Stimulated activated CD8-positive, alpha-beta memory T cell treated with anti-CD3 and anti-CD28 coated beads, Interleukin-15, amount 100 ng/mL, for 48 hours (primary cell): ENCODE measurements at places on chromosomes 7 and 10.

DNA sequence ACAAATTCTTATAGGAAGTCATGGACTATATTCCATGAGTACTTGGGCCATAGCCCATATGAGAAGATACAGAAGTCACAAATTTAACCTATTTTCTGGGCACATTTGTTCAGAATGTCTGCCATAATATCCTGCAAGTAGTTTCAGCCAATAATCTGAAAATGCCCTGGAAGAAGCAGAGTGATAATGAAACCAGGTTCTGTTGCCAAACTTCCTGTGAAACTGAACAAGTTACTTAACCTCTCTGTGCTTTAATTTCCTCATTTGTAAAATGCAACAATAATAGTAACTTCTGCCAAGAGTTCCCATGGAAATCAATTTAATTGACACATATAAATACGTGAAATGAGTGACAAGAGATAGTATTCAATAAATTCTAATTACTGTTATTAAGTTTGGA, 88.8 kb downstream of the SEMA3C start:
- DNase-seq, result no peak

- no peak for DNase-seq
Measured at GRCh38 chr10:109588259-109588658, 335.1 kb downstream of the XPNPEP1 start.

DNA sequence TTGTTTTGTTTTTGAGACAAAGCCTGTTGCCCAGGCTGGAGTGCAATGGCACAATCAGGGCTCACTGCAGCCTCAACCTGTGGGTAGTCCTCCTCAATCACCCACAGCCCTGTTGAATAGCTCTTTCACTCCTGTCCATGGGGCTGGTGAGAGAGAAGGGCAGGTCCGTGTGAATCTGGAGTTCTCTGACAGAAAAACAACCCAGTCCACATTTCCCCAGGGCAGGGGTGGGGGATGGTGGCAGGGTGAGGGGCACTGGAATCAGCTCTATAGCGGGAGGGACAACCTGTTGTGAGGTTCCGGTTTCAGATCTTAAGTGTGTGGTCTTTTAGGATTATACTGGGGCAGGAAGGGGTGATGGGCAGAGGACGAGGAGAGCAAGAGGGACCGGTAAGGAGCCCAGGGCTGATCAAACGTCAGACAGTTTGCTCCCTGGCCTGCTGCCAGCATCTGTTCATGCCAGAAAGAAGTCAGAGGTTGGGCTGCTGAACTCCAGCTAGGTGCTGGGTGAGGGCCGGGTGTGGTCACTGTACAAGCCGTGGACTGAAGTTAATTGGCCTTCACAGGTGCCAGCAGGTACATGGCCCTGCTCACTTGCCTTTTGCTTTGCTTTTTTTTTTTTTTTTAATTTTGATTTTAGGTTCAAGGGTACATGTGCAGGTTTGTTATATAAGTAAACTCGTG, 33.2 kb upstream of the MKRN1 start:
- no peak for DNase-seq

DNA sequence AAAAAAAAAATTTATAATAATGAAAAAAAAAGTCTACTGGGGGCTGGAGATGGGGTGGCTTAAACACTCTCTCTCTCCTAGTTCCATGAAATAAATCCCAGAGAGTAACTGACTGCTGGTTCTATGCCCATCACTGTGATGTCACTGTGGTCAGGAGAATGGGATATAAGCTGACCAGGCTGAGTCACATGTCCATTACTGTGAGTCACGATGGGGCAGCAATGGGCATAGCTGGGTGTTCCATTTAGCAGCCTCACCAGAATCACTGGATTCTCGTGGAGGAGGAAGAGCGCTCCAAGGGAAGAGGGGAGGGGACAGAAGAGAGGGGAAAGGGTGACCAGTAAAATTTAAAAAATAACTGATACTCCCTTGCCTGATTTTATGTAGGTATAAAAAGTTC, 37.1 kb downstream of the MASTL start:
- no peak for DNase-seq

DNA sequence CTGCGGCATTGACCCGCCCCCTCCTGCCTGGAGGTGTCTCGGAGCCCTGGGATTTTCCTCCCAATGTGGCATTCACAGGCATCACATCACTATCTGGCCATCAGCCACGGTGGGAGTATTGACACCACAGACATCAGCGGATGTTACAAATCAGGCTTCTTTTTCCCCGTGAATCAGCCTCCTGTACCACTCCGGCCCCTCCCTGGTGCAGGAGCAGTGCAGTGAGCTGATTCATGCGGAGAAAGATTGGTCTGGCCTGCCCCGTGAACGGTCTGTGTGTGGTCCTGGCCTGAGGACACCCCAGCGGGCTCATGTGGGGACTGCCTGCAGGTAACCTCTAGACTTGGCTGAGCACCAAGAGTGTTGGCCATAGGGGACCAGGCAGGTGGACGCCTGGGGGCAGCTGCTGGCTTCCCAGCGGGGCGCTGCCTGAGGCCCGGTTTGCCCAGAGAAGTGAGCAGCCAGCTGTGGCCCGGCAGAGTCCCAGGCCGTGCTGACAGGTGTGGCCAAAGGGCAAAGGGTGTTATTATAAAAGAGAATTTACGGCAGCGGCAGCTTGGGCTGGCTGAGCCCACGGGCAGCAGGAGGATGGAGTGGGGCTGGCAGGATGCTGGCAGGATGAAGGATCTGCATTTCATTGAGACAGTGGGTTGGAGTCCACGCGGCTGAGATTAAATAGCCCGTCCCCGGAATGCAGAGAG, 32.1 kb upstream of the GNA12 start:
- DNase-seq, result no peak

- DNase-seq, result no peak
Measured at GRCh38 chr7:157627033-157627432, 290.2 kb downstream of the DNAJB6 start.

DNA sequence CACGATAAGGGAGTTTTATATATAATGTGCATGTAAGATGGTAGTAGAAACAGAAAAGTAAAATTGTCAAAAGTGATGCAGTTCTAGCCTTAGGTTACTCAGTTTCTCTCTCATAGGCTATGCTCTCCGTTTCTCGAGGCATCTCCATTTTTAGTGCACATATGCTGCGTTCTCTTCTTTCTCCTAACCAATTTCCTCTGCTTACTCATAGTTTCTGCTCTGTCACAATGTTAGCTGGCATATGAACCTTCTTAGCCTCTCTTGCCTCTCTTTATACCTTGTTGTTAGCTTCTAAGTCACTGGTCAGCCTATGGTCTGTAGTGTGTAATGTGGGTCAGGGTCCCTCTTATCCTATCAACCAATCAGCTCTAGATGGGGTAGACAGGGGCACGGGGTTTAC, 280.6 kb upstream of the ETV1 start:
- no peak for DNase-seq

- DNase-seq, result no peak
Measured at GRCh38 chr7:3455806-3456595, 154.9 kb downstream of the SDK1 start.

- DNase-seq, result no peak
Measured at GRCh38 chr7:76327610-76328009, 25.1 kb downstream of the HSPB1 start.

DNA sequence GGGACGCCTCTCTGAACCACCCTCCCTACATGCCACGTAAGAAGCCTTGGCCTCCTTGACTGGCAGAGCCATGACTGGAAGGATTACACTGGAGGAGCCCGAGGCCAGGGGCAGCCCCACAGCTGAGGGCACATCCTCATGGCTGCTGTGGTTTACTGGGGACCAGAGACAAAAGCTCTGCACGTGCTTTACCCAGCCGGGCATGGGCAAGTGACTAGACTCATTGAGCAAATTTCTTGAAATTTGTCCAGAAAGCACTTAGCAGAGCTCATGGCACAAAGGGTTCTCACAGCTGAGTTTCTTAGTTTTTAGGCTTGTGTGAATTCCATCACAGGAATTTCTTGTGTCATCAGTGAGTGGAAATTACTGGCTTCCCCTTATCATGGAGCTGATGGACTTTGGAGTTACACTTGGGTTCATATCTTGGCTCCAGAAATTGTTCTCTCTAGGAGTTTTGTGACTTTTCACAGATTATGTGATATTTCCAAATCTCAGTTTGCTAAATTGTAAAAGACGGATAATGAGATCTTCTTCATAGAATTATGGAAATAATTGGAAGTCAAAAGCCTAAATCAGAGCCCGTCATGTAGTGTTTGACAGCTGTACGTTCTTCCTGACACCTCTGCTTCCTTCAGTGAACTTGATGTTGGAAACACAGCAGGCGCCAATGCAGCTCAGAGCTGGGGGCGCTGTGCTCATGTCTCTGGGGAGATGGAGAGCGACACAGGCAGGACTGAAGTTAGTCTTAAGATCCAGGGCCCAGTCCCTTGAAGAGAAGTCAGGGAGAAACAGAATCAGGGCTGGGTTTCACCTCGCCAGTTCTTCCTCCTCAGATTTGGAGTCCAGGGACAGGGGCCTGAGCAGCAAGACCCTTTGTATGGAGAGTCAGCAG, 47.7 kb upstream of the MGAM2 start:
- no peak for DNase-seq

DNA sequence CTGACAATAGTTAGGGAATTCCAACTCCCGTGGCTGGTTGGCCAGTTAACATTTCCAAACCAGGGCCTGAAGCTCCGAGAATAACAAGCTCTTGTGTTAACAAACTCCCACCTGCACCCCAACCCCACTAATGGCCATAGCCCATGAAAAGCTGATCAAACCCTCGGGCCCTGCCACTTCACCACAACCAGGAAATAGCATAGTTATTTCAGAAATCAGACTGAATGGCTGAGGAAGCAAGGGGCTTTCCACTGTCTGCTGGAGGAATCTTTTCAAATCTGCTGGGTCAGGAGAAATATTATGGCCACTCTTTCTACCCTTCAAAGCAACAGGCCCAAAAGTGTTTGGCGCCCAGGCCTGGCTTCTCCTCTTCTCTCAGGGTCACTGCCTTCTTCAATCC, 145.6 kb downstream of the GLCCI1 start:
- no peak for DNase-seq
